ENCODE measurements at places on chromosomes 16 and 17.
A peak's percentile ranks its signal among the peaks of the same experiment; 100 is the strongest.

DNA sequence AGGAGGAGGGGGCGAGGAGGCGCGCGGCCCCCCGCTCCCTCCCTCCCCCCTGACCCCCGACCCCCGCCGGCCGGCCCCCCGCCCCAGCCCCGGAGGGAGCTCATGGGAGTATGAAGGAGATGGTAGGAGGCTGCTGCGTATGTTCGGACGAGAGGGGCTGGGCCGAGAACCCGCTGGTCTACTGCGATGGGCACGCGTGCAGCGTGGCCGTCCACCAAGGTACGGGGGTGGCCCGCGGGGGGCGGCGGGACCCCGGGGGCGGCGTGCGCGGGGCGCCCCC is 390 bp downstream of the MLLT6 start:
- no peak for DNase-seq

- DNase-seq: no peak
Observed at GRCh38 chr17:64216338-64217248, 46.5 kb downstream of the TEX2 start.

GRCh38 chr16:17364319-17365210 is 106.2 kb downstream of the XYLT1 start:
- peak; percentile 99 for DNase-seq

- DNase-seq: no peak
Observed at GRCh38 chr17:75854881-75855309, 240 bp downstream of the WBP2 start.

DNA sequence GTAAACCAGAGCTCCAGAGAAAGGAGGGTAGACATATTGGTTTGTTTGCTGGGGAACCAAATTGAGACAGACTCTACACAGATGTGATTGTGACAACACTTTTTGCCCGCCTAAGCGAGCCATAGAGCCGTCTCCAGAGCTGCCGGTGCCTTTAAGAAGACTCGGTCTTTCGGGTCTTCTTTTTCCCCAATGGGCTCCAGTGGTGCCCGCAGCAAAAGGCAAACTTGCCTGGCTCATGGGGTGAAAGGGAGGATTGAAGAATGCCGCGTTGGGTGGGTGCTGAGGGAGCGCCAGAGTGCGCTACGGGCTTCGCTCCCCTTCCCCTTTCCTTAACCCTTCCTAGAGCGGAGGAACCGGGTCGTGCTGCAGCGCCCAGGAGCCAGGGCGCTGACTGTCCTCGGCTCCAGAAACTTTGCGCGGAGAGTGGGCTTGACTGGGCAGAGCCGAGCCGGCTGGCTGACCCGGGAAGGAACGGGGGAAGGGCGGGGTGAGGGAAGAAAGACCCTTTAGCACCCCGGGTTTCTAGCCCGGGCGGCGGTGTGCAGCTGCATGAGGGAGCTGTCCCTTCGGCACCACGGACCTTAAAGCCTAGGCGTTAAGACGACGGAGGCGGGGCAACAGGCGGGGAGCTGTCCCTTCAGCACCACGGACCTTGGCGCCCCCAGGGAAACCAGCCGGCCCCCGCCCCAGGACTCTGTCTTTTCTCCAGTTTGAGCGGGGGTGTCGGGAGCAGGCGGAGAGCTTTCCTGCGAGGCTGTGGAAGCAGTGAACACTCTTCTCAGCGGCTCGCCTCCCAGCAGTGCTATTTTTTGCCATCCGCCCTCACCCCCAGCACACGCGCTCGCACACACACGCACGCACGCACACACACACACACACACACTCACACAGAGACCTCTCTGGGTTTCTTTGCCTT is at the start of gene CACNG3:
TSS of gene CACNG3 (plus strand) at position 880 of the 916 bp plus-strand sequence. CDS start 420 bp downstream, outside the sequence.
- DNase-seq: no peak

- no peak for DNase-seq
Observed at GRCh38 chr16:583815-584591, 5.9 kb upstream of the RAB40C start.

GRCh38 chr17:17076066-17076465 is 33.8 kb downstream of the MPRIP start:
- DNase-seq: no peak

DNA sequence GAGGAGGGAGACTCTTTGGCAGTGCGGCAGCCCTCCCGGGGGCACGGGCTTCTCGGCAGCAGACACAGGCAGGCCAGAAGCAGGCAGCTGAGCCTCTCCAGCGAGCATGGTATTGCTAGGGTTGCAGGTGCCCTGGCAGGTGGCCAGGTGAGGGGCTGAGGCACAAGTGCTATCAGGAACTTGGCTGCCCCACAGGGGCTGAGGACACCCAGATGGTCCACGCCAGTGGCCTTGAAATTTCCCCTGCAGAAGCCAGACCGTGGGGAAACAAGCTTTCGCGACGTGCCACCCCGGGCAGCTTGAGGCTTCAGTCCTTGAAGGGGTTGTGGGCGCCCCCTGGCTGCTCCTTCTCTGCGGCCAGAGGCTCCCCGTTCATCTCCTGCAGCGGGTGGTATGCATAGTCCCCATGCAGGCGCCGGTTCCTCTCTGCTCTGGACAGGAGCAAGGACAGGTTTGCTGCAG is 8.5 kb downstream of the NAGPA start:
- no peak for DNase-seq
